ENCODE measurements at places on chromosomes 16 and 17.

DNA sequence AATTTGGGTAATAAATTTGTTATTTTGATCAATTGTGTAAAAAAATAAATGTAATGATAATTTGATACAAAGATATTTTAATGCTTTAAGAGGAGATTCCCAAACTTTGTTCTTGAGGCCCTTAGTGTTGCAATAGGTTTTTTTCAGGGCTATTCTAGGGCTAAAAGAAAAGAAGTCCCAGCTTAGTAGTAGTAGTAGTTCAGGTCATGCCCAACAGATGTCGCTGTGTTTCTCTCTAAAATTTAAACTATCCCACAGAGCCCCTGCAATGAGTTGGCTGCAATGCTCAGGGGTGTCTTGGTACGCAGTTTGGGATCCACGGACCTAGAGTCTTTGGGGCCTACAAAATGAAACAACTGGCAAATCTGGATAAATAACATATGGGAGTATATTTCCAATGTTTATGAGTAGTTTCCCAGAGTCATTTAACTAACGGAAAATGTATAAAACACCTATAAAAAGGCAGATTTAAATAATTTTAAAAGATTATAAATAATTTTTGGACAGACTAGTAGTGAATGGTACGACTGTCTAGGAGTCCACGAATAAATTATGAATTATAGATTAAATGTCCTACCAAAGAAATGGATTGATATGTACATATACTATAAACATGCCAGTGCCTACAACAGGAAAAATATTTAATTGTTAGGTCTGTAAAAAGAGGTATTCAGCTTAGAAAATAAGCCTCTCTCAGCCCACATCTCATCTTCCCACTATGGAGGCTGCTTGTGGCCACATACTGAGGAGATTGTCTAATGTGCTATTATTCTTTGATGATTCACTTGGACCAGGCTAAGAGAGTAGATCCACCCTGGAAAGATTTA is 228.5 kb upstream of the PMFBP1 start:
- DNase-seq: peak; percentile 62

DNA sequence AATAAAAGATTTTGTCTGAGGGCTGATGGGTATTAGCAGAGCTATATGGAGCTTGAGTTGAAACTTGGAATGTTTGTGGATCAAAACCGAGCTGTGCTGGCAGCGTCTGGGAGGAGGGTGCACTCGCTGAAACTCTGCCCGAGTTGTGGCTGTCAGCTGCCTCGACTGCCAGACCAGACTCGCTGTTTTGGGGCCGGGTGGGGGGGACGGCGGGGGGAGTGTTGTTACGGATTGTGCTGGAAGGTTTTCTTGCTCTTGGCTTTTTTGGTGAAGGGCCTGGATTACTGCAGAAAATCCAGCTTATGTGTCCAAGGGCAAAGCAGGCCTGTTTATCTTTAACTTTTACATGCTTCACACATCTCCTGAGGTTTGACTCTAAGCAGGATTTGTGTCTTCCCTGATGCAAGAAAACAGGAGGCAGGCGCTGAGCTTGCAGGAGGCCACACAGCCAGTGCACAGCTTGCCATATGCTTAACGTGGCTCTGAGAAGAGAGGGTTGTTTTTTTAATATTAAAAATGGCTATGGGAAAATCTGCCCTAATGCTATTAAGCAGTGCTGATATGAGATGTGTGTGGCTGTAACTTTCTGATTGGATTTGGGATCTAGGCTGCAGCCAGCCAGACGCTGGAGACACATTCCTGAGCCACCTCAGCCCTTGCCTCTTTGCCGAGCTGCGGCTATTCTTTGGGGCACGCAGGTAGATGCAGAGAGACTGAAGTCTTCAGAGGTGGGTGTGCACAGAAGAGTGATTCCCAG is 20.5 kb upstream of the RPTOR start:
- DNase-seq: no peak

- DNase-seq: no peak
These were observed 42.5 kb downstream of the ZNF267 start for GRCh38 chr16:31916056-31916488.

GRCh38 chr16:12681653-12682052 is 122.0 kb downstream of the CPPED1 start:
- no peak for DNase-seq

GRCh38 chr16:83799336-83799735 is 8.4 kb upstream of the HSBP1 start:
- no peak for DNase-seq

- DNase-seq: no peak
These were observed 3.7 kb downstream of the STARD3 start for GRCh38 chr17:39640591-39641031.

DNA sequence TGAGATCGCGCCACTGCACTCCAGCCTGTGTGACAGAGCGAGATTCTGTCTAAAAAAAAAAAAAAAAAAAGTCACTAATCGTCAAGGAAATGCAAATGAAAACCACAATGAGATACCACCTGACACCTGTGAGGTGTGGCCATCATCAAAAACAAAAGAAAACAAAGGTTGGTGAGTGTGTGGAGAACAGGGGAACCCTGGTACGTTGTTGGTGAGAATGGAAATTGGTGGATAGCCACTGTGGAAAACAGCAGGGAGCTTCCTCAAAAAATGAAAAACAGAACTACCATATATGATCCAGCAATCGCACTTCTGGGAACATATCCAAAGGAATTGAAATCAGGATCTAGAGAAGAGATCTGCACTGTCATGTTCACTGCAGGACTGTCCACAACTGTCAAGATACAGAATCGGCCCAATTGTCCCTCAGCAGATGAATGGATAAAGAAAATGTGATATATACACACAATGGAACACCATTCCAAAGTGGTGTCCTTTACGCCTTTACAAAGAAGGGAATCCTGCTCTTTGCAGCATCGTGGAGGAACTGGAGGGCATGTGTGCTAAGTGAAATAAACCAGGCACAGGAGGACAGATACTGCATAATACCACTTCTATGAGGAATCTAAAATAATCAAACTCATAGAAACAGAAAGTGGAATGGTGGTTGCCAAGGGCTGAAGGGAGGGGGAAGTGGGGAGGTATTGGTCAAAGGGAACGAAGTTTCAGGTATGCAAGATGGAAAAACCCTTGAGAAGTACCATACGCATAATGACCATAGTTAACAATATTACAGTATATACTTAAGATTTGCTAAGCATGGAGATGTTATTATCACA is 63.5 kb upstream of the PLCG2 start:
- DNase-seq: no peak

GRCh38 chr16:88601313-88602036 is 31.3 kb downstream of the ZC3H18 start:
- DNase-seq: no peak

DNA sequence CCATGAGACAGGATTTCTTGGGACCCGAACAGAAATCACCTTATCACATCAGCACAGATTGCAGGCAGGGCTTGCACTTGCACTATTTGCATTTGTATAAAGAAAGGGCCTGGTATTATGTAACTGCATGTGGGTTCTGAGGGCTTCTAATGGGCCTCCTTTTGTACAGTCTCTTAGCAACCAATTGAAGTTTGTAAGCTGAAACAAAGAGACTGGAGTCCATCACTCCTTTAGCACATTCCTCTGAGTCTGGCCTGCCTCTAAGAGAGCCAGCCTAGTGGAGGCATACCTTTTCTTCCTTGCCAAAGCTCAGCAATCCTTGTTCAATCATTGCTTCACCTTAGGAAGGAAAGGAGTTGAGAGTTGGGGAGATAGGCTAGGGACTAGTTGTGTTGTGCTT is 387.1 kb downstream of the XYLT1 start:
- no peak for DNase-seq

DNA sequence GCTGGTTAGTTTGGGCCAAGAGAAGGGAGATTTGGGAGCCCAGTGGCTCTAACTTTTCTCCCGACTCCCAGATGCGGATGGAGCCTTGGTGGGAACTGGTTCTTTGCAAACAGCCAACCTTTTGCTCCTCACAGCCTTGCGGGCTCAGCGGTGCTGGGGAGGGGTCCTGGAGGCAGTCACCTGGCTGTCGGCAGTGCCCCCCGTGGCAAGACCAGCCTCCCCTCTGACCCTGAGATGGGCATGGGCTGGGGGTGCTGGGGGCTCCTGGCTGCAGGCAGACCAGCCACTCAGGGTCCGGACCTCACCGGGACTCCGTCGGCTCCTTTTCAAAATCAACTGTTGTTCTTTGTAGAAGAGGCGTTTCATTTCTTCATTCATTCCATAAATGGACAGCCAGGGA is 21.7 kb upstream of the GSE1 start:
- no peak for DNase-seq

DNA sequence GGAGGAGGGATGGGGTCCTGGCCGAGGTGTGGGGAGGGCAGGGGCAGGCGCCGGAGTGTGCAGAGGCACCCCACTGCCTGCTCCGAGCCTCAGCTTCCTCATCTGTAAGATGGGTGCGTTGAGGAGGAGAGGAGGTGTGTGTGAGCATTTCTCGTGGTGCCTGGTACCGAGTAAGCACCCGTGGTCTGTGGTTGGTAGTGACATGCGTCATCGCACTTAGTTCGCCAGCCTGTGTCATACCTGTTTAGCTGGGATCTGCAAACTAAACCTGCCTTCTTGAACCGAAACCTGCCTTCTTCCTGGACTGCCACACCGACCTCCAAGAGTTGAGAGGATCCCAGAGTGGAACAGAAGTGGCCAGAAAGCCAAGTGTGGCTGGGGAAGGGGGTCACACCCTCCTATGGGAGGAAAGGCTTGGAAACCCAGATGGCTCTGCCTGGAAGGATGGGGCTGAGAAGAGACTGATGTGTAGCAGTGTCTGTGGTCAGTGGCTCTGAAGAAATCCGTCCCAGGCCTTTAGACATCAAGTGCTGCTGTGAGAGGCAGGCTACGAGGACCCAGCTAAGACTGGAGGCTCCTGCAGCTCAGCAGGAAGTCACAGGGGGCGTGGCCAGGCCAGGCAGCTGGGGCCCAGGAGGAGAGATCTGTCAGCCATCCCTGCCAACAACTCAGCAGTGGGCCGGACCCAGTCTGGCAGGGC is 162.6 kb upstream of the PLCG2 start:
- DNase-seq: peak; percentile 63

GRCh38 chr17:78925662-78926555 is 722 bp upstream of the TIMP2 start:
- peak; percentile 87 for DNase-seq

DNA sequence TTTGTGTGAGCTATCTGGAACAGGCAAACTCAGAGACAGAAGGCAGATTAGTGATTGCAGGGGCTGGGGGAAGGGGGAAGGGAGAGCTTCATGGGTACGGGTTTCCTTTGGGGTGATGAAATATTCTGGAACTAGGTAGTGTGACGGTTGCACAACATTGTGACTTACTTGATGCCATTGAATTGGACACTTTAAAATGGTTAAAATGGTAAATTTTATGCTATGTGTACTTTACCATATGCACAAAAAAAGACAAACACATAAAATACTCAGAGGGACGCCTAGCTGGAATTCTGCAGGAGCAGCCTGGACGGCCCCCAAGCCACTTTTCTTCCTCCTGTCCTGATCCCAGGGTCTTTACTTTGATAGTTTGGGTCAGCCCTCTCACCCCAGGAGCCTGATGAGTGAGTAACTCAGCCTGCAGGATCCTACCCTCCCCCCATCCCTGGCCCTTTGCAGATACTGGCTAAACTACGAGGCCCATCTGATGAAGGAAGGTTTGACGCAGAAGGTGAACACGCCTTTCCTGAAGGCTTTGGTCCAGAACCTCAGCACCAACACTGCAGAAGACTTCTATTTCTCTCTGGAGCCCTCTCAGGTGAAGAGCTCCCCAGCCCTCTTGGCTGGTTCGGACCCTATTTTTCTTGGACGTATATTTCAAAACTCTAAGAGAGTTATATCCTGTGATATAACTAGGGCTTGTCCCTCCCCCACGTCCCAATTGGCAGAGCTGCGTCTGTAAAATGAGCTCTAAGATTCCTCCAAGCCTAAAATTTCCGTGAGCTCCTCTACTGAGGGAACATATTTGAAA is 7.8 kb downstream of the ADGRG3 start:
- no peak for DNase-seq

DNA sequence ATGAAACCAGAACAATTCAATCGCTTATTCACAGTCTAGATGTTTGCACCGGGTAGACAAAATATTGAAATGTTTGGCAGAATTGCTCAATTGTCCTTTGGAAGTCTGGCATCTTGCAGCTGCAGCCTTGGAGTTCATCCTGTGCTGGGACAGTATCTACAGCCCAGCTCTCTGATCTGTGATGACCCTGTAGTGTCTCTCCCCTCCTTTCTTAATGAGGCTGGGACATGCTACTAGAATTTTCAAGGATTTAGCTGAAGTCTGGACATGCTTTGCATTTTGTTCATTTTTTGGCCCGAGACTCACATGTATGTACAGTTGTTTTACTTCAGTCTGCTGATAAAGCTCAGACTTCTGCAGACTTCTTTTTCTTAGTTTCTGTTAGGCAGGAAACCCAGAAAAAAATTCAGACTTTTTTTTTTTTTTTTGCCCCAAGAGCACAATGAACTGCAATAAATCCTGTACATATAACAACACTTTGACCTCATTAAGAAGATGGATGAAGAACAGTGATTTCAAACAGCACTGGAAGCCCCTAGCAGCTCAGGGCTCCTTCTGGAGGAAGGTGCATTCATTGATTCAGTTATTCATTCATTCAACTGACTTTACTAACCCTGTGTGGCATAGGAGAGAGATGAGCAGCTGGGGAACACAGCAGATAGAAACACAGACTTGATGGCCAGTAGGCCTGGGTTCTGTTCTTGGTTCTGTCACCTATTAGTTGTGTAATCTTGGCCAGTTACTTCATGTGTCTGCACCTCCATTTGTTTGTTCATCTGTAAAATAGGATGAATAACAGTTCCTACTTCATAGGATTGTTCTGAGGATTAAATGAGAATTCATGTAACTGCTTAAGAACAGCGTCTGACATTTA is 210.0 kb downstream of the MAP2K4 start:
- DNase-seq: peak; percentile 53

DNA sequence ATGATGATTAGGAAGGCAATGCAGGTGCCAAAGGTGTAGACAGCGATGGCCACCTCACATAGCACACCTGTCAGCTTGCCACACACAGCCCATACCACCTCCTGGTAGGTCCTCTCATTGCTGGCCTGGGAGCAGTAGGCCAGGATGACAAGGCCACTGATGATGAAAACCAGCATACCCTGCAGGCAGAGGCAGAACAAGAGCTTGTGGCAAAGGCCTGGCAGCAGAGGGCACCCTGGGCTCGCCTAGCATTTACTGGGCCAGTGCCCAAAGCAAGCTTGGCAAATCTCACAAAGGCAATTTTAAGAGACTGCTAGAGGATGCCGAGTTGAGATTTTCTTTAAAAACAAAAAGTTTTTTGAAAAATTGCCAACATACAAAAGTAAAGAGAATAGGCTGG is 5.9 kb downstream of the SLC38A7 start:
- no peak for DNase-seq

- DNase-seq: peak; percentile 93
These were observed 35.1 kb upstream of the CDRT4 start for GRCh38 chr17:15502369-15503112.

DNA sequence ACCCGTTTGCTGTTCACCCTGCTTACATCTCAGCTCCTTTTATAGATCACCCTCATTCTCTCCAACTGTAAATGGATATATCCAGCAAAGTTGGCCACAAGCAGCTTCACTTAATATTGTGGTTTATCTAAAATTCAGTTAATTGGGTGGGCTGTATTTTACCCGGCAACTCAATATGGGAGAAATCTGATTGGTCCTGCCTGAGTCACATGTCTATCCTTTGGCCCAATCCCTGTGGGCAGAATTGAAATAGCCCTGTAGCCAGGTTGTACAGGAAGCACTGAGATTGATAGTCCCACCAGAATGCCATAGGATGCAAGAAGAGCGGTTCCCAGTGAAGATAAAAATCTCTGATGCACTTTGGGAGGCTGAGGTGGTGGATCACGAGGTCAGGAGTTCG is 73.2 kb downstream of the AIPL1 start:
- DNase-seq: no peak

- DNase-seq: no peak
These were observed 54.3 kb downstream of the WSB1 start for GRCh38 chr17:27348196-27348595.
